AG08395 (cell line): ENCODE measurements at places on chromosomes 1 and 21.

- peak; percentile 24 for DNase-seq
These were observed at the start of gene NTRK1 for GRCh38 chr1:156860628-156861423. Gene NTRK1 (plus strand): TSS chr1:156860865. CDS start chr1:156860935, 70 bp downstream.

- no peak for DNase-seq
These were observed 35.4 kb upstream of the DPH5 start for GRCh38 chr1:101060992-101061391.

GRCh38 chr1:20198918-20199317, 12.6 kb upstream of the PLA2G2C start:
- DNase-seq = no peak

- DNase-seq = no peak
These were observed 3.4 kb upstream of the PCSK9 start for GRCh38 chr1:55035904-55036303.

DNA sequence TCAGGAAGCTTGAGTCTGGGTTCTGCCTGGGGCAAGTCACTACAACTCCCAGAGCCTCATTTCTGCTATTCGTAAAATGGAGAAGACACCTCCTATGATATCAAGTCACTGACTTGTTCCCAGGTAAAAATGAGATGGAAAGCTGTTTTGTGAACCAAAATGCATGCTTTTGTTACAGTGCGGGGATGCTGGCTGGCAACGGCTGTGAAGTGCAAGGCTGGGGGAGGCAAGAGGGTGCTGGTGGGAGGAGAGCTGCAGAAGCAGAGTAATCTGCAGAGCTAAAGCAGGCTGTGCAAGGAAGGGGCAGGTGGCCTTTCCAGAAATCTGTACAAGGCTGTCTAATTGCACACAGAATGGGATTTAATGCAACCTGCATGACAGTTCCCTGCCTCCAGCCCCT, 150.9 kb downstream of the CNIH3 start:
- DNase-seq = no peak

GRCh38 chr1:10033359-10033845, 644 bp downstream of the UBE4B start:
- no peak for DNase-seq

DNA sequence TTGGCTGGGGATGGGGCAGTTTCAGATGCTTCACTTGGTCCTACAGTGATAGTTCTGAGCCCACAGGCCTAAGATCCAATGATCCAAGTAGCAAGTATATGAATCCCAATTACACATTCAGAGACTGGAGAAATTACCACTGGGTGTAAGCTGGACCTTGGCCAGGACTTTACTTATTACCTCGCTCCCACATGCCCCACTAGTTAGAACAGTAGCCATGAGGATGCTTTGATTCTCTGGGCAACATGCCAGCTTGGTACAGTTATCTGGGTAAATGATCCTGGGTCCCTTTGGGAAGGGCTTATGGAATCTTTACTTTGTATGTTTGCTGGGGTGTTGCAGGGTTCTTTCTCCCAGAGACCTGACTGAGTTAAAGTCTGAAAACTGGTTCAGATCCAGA, 5.0 kb upstream of the FCAMR start:
- no peak for DNase-seq

- DNase-seq = peak; percentile 41
These were observed 37.3 kb downstream of the MFSD2A start for GRCh38 chr1:39992234-39992633.

DNA sequence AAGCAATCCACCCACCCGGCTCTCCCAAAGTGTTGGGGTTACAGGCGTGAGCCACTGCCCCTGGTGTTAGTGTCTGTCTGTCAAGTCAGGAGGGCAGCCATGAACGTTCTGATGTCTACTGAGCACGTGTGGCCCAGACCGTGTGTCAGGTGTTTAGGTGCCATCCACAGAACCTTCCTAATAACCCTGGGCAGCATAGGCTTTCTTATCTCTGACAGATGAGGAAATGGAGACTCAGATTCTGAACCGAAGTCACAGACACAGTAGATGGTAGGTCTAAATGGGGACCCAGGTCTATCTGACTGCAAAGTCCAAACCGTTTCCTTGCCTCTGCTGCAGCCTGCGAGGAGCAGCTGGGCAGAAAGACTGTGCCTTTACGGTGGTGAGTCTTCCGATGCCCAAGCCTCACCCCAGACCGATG, 622 bp upstream of the IL6R start:
- DNase-seq = no peak

- peak; percentile 69 for DNase-seq
These were observed 21.6 kb upstream of the GUCA2A start for GRCh38 chr1:42186152-42186551.

GRCh38 chr1:69070660-69071373, 496.9 kb upstream of the LRRC7 start:
- no peak for DNase-seq

DNA sequence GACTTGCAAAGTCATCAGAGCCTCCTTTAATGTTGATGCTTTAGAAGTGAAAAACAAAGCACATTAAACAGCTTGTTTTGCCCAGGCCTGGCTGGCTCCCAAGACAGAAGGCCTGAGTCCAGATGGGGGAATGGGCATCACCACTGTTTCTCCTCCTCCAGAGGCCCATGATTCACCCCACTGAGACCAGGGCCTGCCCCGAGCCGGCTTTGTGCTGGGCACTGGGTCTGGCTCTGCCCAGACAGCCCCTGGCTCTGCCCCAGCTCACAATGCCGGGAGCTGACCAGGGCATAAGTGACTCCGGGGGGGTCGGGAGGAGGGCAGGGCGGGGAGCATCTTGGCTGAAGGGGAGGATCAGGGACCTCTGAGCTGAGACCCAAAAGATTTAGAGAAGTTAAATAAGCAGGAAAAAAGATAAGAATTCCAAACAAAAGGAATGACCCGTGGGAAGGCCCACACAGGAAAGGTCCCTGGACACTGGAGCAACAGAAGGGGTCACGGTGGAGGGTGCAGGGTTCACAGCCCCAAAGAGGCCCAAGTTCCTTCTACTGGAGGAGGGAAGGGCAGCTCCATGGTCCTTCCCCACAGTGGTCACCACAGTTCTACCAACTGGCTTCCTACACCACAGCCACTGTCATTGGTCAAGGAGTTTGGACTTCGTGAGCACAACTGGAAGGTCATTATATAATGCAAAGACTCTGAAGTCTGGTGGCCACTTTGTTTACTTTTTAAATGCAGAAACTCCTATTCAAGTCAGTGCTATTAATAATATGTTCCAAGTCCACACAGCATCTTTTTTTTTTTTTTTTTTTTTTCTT, 5.5 kb downstream of the C2CD2 start:
- peak; percentile 71 for DNase-seq

DNA sequence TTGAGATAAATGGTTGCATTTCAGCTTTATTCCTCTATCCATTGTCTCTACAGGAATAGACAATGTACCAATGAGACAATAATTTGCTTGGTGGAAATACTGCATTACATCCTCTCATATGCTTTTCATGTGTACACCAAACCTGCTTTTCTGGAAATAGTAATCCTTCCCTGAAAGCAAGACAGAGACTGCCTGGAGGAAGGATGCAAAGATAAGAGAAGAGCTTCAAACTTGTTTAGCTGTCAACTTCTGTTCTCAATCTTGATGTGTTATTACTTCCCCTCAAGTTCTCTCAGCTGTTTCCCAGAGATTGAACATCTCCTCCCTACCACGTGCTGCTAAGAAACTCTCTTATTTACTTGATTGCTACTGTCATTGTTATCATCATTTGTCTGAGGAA, 1125.4 kb upstream of the TMPRSS15 start:
- no peak for DNase-seq

GRCh38 chr1:47249755-47250154, 17.7 kb upstream of the TAL1 start:
- no peak for DNase-seq

GRCh38 chr1:150995896-150996295, 10.8 kb downstream of the MINDY1 start:
- peak; percentile 34 for DNase-seq

GRCh38 chr1:167499664-167500101, 18.6 kb downstream of the CD247 start:
- no peak for DNase-seq

DNA sequence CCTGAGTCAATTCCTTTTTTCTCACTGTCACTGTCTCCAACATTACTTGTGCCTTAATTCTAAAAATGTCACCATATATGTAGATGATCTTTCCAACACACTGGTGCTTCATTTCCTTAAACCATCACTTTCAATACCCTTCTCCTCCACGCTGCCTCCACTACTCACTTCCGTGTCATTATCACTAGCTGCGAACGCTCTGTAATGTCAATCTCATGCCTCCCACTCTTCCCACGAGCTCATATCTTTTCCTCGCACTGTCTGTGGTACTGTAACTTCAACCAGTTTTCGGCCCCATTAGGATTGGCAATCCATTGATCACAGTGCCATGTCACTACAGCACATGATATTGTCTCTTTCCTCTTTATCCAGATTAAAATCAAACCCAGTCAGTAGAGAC, 61.6 kb downstream of the PLD5 start:
- no peak for DNase-seq

GRCh38 chr1:171438441-171438840, 46.9 kb upstream of the PRRC2C start:
- peak; percentile 87 for DNase-seq

DNA sequence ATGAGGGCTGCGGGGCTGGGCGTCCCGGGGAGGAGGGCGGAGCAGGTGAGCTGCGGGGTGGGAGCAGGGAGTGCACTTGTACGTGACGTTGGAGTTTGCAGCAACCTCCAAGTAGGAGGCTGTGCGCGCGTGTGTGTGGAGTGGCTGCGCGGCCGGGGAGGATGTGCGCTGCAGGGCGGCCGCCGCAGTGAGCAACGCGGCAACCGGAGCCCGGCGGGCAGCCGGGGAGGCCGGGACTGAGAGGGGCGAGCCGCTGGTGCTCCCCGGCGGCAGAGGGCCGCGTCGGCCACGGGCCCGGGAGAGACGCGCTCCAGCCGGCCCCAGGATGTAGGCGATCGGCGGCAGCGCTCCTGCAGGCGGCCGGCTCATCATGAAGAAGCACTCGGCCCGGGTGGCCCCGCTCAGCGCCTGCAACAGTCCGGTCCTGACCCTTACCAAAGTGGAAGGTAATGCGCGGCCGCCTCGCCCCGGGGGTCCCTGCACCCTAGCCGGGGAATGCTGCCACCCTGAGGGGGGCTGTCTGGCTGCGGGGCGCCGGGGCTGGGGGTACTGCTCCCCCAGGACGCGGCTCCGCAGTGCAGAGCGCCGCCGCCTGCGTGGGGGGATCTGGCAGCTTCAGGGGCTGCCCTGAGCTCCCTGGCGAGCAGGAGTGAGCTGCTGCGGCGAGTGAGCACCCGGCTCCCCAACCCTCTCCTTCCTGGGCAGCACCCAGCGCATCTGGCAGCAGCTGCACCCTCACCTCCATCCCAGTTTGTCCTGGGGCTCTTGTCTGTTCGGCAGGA, 158.9 kb upstream of the COA6 start:
- no peak for DNase-seq

DNA sequence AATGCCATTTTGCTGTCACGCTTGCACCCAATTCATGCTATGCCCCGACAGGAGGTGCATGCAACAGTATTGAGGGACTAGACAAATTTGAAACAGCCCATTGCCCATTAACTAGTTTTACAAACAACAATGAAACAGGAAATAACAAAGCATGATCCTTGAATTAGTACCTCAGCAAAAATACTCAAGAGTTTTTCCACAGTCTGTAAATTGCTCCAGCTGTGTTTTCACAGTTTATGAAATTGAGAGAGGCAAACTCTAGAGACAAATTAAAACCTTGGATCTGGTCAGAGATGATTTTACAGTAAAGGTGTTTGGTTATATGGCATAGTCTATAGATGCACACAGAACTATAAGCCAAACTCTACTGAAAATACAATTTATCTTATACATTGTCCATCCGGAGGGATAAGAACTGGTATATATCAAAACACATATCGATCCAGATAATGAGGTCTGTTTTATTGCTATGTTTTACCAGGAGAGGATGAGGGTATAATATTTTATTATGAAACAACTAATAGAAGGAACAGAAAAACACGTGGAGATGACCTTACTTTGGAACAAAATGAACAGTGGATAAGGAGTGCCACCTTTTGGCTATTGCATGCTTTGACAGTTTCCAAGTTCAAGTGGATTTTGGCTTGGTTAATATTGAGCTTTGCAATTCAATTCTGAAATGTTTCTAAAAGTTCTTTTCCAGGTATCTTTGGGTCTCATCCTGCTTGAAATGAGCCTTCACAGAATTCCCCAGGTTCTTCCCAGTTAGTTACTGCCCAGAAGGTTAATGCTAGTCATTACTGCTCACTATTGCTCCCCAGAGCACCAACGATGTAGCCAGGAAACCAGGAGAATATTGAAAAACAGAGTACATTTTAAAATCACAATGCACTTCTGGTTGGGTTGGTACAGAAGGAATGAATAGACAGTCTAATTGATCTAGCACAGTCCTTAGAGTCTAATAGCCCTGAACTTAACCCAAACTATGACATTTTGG, 45.7 kb downstream of the ZC3H11B start:
- peak; percentile 63 for DNase-seq

DNA sequence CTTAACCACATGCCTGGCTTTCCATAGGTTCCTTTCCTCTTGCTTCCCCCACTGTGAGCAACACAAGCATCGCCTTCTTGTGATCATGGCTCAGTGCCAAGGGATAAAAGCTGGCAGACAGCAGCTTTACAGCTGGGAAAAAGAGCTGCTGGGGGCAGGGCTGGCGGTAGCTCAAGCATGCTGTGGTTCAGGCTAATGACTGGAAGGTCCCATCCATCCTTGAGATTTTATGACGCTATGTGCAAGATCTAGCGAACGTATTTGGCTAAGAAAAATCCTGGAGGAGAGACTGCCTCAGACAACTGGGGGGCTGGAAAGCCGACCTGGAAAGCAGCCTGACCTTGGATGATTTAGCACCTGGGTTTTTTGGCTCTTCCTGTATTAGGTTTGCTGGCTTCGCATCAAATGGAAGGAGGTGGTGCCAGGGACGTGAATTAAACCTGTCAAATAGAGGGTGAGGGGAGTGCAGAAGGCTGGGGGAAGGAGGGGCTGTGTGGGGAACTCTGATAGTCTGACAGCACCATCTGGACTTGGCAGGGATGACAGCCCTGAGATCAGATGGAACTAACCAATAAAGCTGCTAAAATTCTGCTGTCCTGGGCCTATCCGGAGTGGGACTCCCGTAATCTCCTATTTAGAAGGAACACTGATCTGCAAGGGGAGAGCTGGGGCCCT, 34.8 kb downstream of the ZMYND12 start:
- peak; percentile 77 for DNase-seq
